Cardiac atrium fibroblast (primary cell): ENCODE measurements at places on chromosomes 1 and 21. TPM values are rescaled to one million over a fixed set of nuclear protein-coding genes. Genes with fewer than 3 reads are reported as not detected.

Gene GPR153
- 7.9 and 9.2 TPM in 2 replicates for total RNA-seq

Gene ACKR1
- 0.54 and 2.4 TPM in 2 replicates for total RNA-seq

Gene HPDL
- 1.4 and 1.9 TPM in 2 replicates for total RNA-seq

Gene GNG4
- not detected in 2 replicates for total RNA-seq

Gene APOBEC4
- not detected in 2 replicates for total RNA-seq

Gene HFM1
- total RNA-seq, result 0.49 TPM in 1 of 2 replicates, not detected in the other

Gene TMEM54
- 18.8 and 25.4 TPM in 2 replicates for total RNA-seq

Gene DDOST
- total RNA-seq, result 405 and 439 TPM in 2 replicates

Gene TMEM9
- 64.4 and 81.0 TPM in 2 replicates for total RNA-seq

Gene LRRC38
- not detected in 2 replicates for total RNA-seq

Gene LRRC8B
- total RNA-seq, result 0.72 and 2.6 TPM in 2 replicates

Gene CFAP141
- total RNA-seq, result not detected in 2 replicates

Gene ZBTB17
- 13.7 and 16.5 TPM in 2 replicates for total RNA-seq

Gene SPRR2E
- total RNA-seq, result not detected in 2 replicates

Gene C1orf226
- 0.49 and 1.1 TPM in 2 replicates for total RNA-seq

Gene CCT8
- total RNA-seq, result 152 and 159 TPM in 2 replicates

Gene FCRL1
- total RNA-seq, result not detected in 2 replicates

Gene OR2T33
- total RNA-seq, result not detected in 2 replicates

Gene SPTA1
- not detected in 2 replicates for total RNA-seq

Gene TDRD5
- not detected in 2 replicates for total RNA-seq

Gene UBASH3A
- not detected in 2 replicates for total RNA-seq

Gene AMY1B
- total RNA-seq, result not detected in 2 replicates

Gene PSRC1
- 13.9 and 18.4 TPM in 2 replicates for total RNA-seq

Gene DEPDC1
- 4.2 and 14.7 TPM in 2 replicates for total RNA-seq

Gene PLXNA2
- total RNA-seq, result 22.7 and 37.6 TPM in 2 replicates

Gene PIGR
- total RNA-seq, result not detected in 2 replicates

Gene LY9
- not detected in 2 replicates for total RNA-seq

Gene TINAGL1
- 24.0 and 28.0 TPM in 2 replicates for total RNA-seq

Gene OR2L5
- total RNA-seq, result not detected in 2 replicates

Gene OR2T11
- total RNA-seq, result not detected in 2 replicates

Gene SYT6
- not detected in 2 replicates for total RNA-seq

Gene KRTAP10-12
- not detected in 2 replicates for total RNA-seq

Gene SHISAL2A
- not detected in 2 replicates for total RNA-seq

Gene GPR37L1
- under 0.01 TPM in 1 of 2 replicates, not detected in the other for total RNA-seq

Gene FCRL4
- not detected in 2 replicates for total RNA-seq

Gene NBPF10
- total RNA-seq, result 1.9 and 2.5 TPM in 2 replicates

Gene MX2
- total RNA-seq, result 1.6 and 7.0 TPM in 2 replicates

Gene NOL9
- 13.6 and 16.1 TPM in 2 replicates for total RNA-seq
